ENCODE measurements at places on chromosomes 3 and 15. TPM values are rescaled to one million over a fixed set of nuclear protein-coding genes. Genes with fewer than 3 reads are reported as not detected.

DNA sequence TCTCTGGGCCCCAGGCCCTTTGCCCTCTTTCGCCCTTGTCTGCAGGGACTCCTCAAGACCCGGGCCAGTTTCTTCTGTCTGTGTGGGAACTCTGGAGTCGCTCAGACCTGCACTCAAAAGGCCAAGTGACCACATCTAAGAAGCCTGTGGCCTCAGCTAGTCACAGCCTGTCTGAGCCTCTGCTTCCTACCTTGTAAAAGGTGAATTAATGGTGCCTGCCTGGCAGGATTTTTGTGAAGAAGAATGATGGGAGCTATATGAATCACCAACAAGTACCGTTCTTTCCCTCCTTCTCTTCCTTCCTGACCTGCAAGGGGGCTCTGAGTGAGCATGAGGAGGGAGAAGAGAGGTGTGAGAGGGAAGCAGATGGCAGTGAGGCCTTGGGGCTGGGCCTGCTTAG, 7.5 kb downstream of the PLIN1 start:
- H3K27me3 ChIP-seq: peaks cover 1% of the 10 kb centered on the region
- no peaks in the 10 kb centered on the region for H3K36me3 ChIP-seq
- no peak for DNase-seq
- H3K4me1 ChIP-seq: no peaks in the 10 kb centered on the region

- H3K36me3 ChIP-seq: no peaks in the 10 kb centered on the region
- no peak overlapping the region for H3K27ac ChIP-seq
- H3K27me3 ChIP-seq: no peaks in the 10 kb centered on the region
- H3K4me3 ChIP-seq: no peak overlapping the region
Measured at GRCh38 chr3:126545544-126545943, 13.2 kb downstream of the C3orf22 start.

Gene KLF15
- total RNA-seq: 0.89 TPM

Gene KIF7
- total RNA-seq: 0.94 TPM

Gene NRG4
- total RNA-seq: not detected

Measured in activated naive CD4-positive, alpha-beta T cell treated with anti-CD3 and anti-CD28 coated beads for 36 hours (primary cell).